ENCODE measurements at places on chromosomes 11 and 22. TPM values are rescaled to one million over a fixed set of nuclear protein-coding genes. Genes with fewer than 3 reads are reported as not detected.

Gene AMPD3
- 20.1 TPM for total RNA-seq

Gene SMTNL1
- not detected for total RNA-seq

Gene SLC22A9
- total RNA-seq: not detected

Gene OR6T1
- not detected for total RNA-seq

Gene DGCR6
- 1.5 TPM for total RNA-seq

Gene NRIP3
- total RNA-seq: 1.2 TPM

Gene MTFP1
- 21.1 TPM for total RNA-seq

Gene PYGM
- total RNA-seq: 0.98 TPM

Gene CDC42BPG
- total RNA-seq: 13.0 TPM

Gene DPP3
- 10.8 TPM for total RNA-seq

Gene P2RX6
- total RNA-seq: 1.7 TPM

GRCh38 chr11:32448232-32448631, 12.9 kb upstream of the WT1 start:
- no peak overlapping the region for H3K4me3 ChIP-seq
- no peaks in the 10 kb centered on the region for H3K27me3 ChIP-seq
- no peaks in the 10 kb centered on the region for H3K4me1 ChIP-seq
- H3K36me3 ChIP-seq: no peaks in the 10 kb centered on the region
- H3K27ac ChIP-seq: no peak overlapping the region

DNA sequence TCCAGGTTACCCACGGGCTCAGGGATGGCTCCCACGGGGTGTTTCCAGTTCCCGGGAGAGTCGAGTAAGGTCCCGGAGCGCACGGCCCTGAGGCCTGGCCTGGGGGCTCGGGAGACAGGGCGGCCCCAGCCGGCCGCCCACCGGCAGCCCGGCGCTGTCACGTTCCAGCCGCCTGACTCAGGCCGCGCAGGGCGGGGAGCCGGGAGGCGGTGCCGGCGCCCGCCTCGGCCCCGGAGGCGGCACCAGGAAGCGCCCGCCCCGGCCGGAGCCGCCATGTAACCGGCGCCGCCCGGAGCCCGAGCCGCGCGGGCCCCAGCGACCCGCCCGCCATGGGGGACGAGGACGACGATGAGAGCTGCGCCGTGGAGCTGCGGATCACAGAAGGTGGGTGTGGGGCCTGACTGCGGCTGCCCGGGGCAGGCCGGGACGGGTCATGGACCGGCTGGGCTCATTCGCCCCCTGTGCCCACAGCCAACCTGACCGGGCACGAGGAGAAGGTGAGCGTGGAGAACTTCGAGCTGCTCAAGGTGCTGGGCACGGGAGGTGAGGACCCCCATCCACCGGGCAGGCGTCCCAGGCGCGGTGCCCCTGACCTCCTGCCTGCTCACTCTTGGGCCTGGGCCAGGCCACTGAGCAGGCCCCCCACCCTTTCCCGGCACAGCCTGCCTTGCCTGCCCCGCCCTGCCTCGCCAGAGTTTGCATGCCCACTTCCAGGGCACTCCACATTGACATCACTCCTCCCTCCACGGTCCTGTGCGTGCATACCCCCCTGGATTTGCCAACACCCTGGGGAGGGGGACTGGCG, at the start of gene RPS6KA4:
Gene RPS6KA4, plus strand, starts transcription at position 256 of the 805 bp plus-strand sequence. Its CDS starts 74 bp downstream, at position 330.
- peak within 1 kb of the TSS; percentile 94 for H3K4me3 ChIP-seq
- peak within 1 kb of the TSS; percentile 91 for H3K27ac ChIP-seq
- DNase-seq: no peak
- peaks cover 42% of the 10 kb centered on the region for H3K4me1 ChIP-seq
- no peaks in the 10 kb centered on the region for H3K36me3 ChIP-seq
- no peaks in the 10 kb centered on the region for H3K27me3 ChIP-seq

DNA sequence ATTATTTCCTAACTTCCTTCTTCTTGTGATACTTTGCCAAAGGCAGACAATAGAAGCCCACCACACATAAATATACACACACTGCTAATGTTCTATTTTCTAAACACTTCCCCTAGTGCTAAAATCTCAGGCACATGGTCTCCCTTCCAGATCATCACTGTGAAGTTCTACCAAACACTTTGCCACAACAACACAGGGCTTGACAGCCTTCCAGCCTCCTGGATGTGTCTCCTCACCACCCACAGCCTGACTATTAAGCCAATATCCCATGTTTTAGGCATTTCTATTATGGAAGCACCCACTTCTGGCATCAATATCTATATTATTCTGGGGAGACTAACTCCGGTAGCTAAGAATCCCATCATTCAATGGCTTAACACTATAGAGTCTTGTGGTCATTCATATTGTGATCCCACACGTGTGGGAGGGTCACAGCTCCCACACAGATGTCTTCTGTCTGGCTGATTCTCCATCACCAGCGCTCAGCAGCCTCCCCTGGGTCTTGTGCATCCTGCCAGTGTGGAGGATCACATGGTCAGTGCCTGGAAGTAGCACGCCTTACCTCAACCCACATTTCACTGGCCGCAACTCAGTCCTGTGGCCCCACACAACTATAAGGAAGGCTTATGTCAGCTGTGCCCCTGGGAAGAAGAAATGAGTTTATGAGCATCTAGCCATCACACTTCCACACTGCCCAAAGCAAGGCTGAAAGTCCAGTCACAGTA, 29.0 kb downstream of the SPATA19 start:
- no peak overlapping the region for H3K27ac ChIP-seq
- no peaks in the 10 kb centered on the region for H3K4me1 ChIP-seq
- H3K27me3 ChIP-seq: no peaks in the 10 kb centered on the region
- peak; percentile 29 for DNase-seq

DNA sequence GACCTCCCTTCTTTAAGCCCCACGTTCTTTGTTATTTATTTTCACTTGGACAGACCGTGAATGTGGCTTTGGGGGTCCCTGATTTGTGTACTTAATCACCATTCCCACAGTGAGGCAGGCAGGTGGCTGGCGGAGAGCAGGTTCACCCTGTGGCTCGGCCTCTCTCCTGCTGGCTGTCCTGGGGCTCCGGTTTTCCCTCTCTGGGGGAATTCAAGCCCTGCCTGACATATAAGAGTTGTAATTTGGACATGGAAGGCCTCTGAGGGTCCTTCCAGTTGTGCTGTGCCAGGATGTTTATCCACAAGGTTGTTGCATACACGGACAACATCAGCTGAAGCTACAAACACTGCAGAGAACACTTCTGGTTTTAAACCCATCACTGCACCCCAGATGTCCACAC, 824.5 kb downstream of the TBC1D22A start:
- DNase-seq: peak; percentile 74
- no peak overlapping the region for H3K4me3 ChIP-seq
- no peaks in the 10 kb centered on the region for H3K36me3 ChIP-seq
- no peaks in the 10 kb centered on the region for H3K4me1 ChIP-seq

- no peak overlapping the region for H3K4me3 ChIP-seq
- no peaks in the 10 kb centered on the region for H3K27me3 ChIP-seq
- no peaks in the 10 kb centered on the region for H3K36me3 ChIP-seq
- no peak for DNase-seq
- H3K4me1 ChIP-seq: peaks cover 14% of the 10 kb centered on the region
- no peak overlapping the region for H3K27ac ChIP-seq
These were observed 32.1 kb upstream of the PRODH start for GRCh38 chr22:18968011-18968749.

GRCh38 chr11:57597916-57598830, 688 bp downstream of the SERPING1 start:
- H3K4me3 ChIP-seq: peak overlapping the region; percentile 61
- H3K27ac ChIP-seq: peak overlapping the region; percentile 92
- H3K36me3 ChIP-seq: no peaks in the 10 kb centered on the region
- H3K27me3 ChIP-seq: no peaks in the 10 kb centered on the region
- DNase-seq: no peak
- peaks cover 30% of the 10 kb centered on the region for H3K4me1 ChIP-seq

GRCh38 chr11:44833877-44834452, 107.2 kb downstream of the TSPAN18 start:
- no peaks in the 10 kb centered on the region for H3K27me3 ChIP-seq
- no peaks in the 10 kb centered on the region for H3K36me3 ChIP-seq
- DNase-seq: no peak
- no peaks in the 10 kb centered on the region for H3K4me1 ChIP-seq

- H3K36me3 ChIP-seq: no peaks in the 10 kb centered on the region
- DNase-seq: no peak
- H3K27ac ChIP-seq: no peak overlapping the region
- no peak overlapping the region for H3K4me3 ChIP-seq
- no peaks in the 10 kb centered on the region for H3K27me3 ChIP-seq
- no peaks in the 10 kb centered on the region for H3K4me1 ChIP-seq
These were observed 756.7 kb downstream of the DLG2 start for GRCh38 chr11:84870486-84870885.

DNA sequence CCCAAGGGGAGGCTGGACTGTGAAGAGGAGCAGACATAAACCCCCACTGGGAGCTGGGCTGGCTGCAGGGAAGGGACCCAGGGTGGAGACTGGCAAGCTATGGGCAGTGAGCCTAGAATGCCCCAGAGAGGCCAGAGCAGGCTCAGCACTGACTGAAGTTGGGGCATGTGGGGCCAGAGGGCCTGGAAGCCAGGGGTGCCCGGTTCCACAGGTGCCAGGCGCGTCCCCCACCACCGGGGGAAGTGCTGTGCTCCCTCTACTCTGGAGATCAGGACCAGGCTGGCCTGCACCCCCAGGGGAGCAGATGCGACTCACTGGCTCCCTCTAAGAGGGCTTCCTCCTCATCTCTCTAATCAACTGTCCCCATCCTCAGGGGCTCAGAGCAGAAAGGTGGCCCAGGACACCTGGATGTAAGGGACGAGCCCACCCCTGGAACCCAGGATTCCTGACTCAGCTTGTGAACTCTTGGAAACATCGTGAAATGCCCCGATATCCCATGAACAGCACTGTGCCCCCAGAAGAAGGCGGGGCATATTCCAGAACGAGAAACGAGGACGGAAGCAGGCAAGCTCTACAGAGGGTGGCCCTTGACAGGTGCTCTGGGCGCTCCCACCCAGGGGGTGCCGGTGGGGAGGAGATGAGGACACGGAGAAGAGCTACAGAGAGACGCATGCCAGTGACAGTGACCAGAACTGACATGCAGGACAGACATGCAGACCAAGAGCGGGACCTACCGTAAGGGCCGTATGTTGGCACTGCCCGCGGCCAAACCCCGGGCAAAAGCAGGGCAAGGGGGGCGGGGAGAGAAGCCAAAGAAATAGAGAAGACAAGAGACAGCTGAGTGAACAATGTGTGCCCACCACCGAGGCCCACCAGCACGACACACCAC, 20.4 kb downstream of the MAFF start:
- no peak overlapping the region for H3K4me3 ChIP-seq
- H3K27me3 ChIP-seq: no peaks in the 10 kb centered on the region

- DNase-seq: no peak
- peaks cover 27% of the 10 kb centered on the region for H3K4me1 ChIP-seq
- H3K27ac ChIP-seq: no peak overlapping the region
- no peaks in the 10 kb centered on the region for H3K27me3 ChIP-seq
These were observed 405.3 kb upstream of the CCDC90B start for GRCh38 chr11:83691451-83691950.

- no peak for DNase-seq
- H3K27ac ChIP-seq: no peak overlapping the region
- H3K27me3 ChIP-seq: no peaks in the 10 kb centered on the region
These were observed 19.1 kb upstream of the LINC01488 start for GRCh38 chr11:69462106-69462951.

- peaks cover 14% of the 10 kb centered on the region for H3K4me1 ChIP-seq
- no peaks in the 10 kb centered on the region for H3K36me3 ChIP-seq
- H3K4me3 ChIP-seq: no peak overlapping the region
- no peak overlapping the region for H3K27ac ChIP-seq
These were observed 3.2 kb downstream of the PCNX3 start for GRCh38 chr11:65618763-65619162.

DNA sequence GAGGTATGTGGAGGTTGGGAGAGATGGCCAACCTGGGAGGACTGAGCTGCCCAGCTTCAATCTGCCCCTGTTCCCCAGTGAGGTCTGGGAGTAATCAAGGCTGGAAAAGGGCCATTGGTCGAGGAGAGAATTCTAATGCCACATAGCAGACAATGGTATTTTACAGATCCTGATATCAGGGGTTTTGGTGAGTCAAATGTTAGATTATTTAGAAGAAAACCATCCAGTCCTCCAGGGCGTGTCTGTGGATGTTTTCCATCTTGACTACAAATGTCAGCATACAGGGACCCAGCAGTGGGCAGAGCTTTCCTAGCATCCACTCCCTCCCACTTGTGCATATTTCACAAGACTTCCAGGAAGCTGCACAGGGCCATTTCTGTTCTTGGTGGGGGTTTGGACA, 107.9 kb downstream of the SCN3B start:
- no peaks in the 10 kb centered on the region for H3K27me3 ChIP-seq
- no peak overlapping the region for H3K27ac ChIP-seq
- no peak for DNase-seq
- H3K4me3 ChIP-seq: no peak overlapping the region

GRCh38 chr11:64121663-64122410, 44.1 kb downstream of the MACROD1 start:
- no peaks in the 10 kb centered on the region for H3K27me3 ChIP-seq
- peaks cover 7% of the 10 kb centered on the region for H3K4me1 ChIP-seq

GRCh38 chr11:80519596-80520506, 1079.0 kb upstream of the TENM4 start:
- H3K4me1 ChIP-seq: no peaks in the 10 kb centered on the region
- H3K36me3 ChIP-seq: no peaks in the 10 kb centered on the region
- H3K27me3 ChIP-seq: no peaks in the 10 kb centered on the region
- no peak overlapping the region for H3K27ac ChIP-seq
- no peak overlapping the region for H3K4me3 ChIP-seq

- H3K4me3 ChIP-seq: no peak overlapping the region
- no peaks in the 10 kb centered on the region for H3K36me3 ChIP-seq
- no peaks in the 10 kb centered on the region for H3K27me3 ChIP-seq
- peaks cover 4% of the 10 kb centered on the region for H3K4me1 ChIP-seq
These were observed 117.5 kb downstream of the PKNOX2 start for GRCh38 chr11:125281831-125282595.

GRCh38 chr11:30992513-30992849, 377.1 kb downstream of the DCDC1 start:
- H3K36me3 ChIP-seq: no peaks in the 10 kb centered on the region
- no peak for DNase-seq
- no peak overlapping the region for H3K27ac ChIP-seq
- no peak overlapping the region for H3K4me3 ChIP-seq

DNA sequence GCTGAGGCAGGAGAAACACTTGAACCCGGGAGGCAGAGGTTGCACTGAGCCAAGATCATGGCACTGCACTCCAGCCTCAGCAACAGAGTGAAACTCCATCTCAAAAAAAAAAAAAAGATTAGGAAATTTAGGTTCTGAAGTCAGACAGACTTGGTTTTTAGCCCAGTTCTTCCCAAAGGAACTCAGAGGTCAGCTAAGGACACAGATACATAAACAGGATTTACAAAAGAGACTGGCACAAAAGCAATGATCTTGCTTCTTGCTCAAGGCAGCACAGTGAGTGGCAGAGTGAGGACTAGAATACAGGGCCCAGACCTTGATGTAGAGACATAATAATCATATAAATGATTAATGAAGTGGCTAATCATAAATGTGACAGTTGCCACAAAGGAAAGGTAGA, 25.4 kb upstream of the RRAS2 start:
- peaks cover 12% of the 10 kb centered on the region for H3K4me1 ChIP-seq
- no peak for DNase-seq
- no peaks in the 10 kb centered on the region for H3K36me3 ChIP-seq
- no peaks in the 10 kb centered on the region for H3K27me3 ChIP-seq
- no peak overlapping the region for H3K4me3 ChIP-seq

DNA sequence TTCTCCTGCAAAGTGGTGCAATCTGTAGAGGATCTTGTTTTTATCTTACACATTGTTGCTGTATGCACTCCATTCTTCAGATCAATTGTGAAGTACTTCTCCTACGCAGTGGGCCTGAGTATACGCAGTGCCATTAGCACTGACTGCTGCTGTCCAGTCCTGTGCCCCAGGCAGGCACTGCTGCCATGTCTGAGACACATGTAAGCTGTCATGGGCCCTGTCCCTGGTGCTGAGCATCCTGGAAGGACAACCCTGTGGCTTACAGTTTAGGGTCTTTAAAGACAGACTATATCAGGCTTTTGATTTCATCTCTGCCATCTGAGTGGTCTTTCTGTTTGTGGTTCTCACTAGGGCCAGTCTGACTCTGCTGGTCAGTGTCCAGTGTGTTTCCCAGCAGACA, 44.8 kb upstream of the PTPN5 start:
- no peak for DNase-seq
- H3K27ac ChIP-seq: no peak overlapping the region
- no peak overlapping the region for H3K4me3 ChIP-seq

Measured in vagina (tissue), 2 donors.